Immature natural killer cell (primary cell): ENCODE measurements at places on chromosomes 1 and 21. TPM values are rescaled to one million over a fixed set of nuclear protein-coding genes. Genes with fewer than 3 reads are reported as not detected.

DNA sequence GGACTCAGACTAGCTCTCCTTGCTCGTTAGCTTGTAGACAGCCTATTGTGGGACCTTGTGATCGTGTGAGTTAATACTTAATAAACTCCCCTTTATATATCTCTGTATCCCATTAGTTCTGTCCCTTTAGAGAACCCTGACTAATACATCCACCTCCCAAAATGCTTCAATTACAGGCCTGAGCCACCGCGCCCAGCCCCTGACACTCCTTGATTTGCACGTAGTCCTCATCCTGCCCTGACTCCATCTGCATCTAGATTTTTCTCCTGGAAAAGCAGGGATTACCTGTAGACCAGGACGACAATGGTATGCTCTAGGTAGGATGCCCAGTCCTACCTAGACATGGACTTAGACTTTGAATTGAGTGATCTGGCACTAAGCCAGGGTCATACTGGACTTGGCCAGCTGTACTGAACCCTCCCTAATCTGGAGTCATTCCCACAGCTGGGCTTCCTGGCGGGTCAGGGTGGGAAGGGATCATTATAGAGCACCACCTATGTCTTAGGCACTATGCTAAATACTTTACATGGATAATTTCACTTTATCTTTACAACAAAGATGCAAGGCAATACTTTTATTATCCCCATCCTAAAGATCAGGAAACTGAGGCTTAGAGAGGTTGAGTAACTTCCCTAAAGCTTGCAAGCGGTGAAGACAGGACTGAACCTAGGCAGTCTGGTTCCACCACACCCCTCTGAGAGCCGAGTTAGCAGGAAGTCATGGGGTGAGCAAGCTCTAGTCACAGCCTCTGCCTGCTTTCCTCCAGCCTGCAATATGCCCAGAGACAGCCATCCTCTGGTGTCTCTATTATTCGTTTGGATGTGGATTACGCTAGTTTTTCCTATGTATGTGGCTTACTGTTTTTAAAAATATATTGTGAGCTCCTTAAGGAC lies 89.4 kb downstream of the DTL start:
- H3K36me3 ChIP-seq: no peaks in the 10 kb centered on the region
- no peak overlapping the region for H3K4me3 ChIP-seq
- H3K4me1 ChIP-seq: peaks cover 12% of the 10 kb centered on the region
- H3K27ac ChIP-seq: no peak overlapping the region

FHAD1 gene
- polyA plus RNA-seq: 0.28 TPM

S100A14 gene
- not detected for polyA plus RNA-seq

DNA sequence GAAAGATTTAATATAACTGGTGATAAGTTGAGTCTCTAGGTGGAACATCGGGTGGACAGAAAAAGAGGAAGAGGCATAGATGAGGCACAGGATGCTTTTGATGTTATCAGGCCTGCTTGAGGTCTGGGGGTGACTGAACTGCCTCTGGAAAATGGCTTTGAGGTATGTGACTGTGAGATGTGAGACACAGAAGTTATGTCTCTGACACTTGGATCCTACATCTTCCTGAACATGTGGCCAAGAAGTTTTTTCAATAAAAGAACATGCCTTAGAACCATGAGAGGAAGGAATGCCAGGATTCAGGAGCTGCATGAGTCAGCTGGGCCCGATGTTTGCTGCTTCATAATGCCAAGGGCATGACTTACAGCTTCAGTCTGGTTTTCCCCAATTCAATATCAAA lies 11.5 kb upstream of the AIM2 start:
- H3K4me3 ChIP-seq: no peak overlapping the region
- H3K4me1 ChIP-seq: peaks cover 15% of the 10 kb centered on the region

GRCh38 chr1:211895126-211895759 lies 64.7 kb upstream of the LPGAT1 start:
- DNase-seq: no peak
- H3K4me1 ChIP-seq: peaks cover 12% of the 10 kb centered on the region

GRCh38 chr1:16232316-16232710 lies 4.7 kb downstream of the CPLANE2 start:
- DNase-seq: no peak
- no peak overlapping the region for H3K27ac ChIP-seq
- peaks cover 34% of the 10 kb centered on the region for H3K4me1 ChIP-seq
- H3K4me3 ChIP-seq: no peak overlapping the region

PRDM16 gene
- polyA plus RNA-seq: 0.22 TPM

GRCh38 chr1:204361781-204362180 lies 2.1 kb upstream of the PLEKHA6 start:
- no peak overlapping the region for H3K27ac ChIP-seq
- H3K36me3 ChIP-seq: no peaks in the 10 kb centered on the region
- peaks cover 13% of the 10 kb centered on the region for H3K4me1 ChIP-seq
- no peak for DNase-seq

DNA sequence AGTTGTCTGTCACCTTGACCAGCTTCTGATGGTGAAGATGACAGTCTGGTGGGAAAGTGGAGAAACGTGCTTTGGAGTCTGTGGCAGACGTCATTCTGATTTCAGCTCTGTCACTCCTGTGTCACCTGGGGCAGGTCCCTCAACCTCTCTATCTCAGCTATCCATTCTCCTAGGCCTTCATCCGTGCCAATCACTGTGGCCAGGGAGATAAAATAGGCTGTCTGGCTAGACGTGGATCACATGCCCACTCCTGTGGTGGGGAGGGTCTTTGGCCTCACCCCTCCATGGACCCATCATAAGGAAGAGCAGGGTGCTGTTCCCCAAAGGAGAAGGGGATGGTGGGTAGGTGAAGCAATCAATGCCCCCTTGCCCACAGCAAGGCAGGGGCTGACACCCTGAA lies 140.3 kb downstream of the ACTL8 start:
- H3K4me1 ChIP-seq: no peaks in the 10 kb centered on the region
- no peak overlapping the region for H3K4me3 ChIP-seq
- no peaks in the 10 kb centered on the region for H3K36me3 ChIP-seq
- no peak for DNase-seq

DNA sequence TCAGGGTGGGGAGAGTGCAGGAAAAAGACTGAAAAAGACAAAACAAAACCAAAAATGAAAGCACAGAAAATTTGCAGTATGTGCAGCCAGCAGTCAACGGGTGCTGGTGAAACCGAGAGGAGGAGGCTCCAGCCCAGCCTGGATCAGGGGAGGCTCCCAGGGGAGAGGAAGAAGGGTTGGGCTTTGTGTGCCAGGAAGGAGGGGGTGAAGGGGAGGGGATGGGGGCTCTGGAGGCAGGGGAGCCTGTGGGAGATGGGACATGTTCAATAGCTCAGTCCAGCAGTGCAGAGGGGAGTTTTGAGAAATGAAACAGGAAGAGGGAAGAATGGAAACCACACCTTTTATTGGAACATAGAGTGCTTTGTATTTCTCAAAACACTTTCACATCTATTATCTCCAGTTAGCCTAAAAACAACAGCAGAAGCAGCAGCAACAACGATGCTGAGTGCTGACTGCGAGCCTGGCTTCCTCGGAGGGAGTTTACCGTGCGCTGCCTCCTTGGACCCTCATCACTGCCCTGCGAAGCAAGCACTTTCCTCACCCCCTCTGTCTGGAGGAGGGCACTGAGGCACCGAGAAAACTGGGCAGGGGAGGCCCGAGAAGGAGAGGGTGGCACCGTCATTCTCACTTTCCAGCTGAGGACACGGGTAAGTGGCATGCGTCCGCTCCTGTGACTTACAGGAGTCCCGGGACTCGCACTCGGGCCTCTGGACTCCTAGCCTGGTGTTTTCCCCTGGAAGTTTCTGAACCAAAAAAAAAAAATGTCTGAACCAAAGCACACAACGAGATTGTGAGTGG lies 62.9 kb downstream of the MDM4 start:
- DNase-seq: no peak
- H3K27me3 ChIP-seq: no peaks in the 10 kb centered on the region
- peaks cover 18% of the 10 kb centered on the region for H3K4me1 ChIP-seq
- H3K36me3 ChIP-seq: peaks cover 2% of the 10 kb centered on the region

GRCh38 chr1:29396438-29397255 lies 160.3 kb downstream of the PTPRU start:
- no peak for DNase-seq
- peaks cover 3% of the 10 kb centered on the region for H3K27me3 ChIP-seq
- H3K36me3 ChIP-seq: no peaks in the 10 kb centered on the region
- H3K27ac ChIP-seq: no peak overlapping the region
- no peaks in the 10 kb centered on the region for H3K4me1 ChIP-seq

GRCh38 chr1:202315576-202316168 lies 26.1 kb downstream of the UBE2T start:
- peaks cover 3% of the 10 kb centered on the region for H3K27me3 ChIP-seq
- H3K27ac ChIP-seq: no peak overlapping the region

EIF3I gene
- 189 TPM for polyA plus RNA-seq

GRCh38 chr1:160605205-160605604 lies 25.9 kb upstream of the CD84 start:
- peaks cover 3% of the 10 kb centered on the region for H3K27me3 ChIP-seq
- peaks cover 24% of the 10 kb centered on the region for H3K36me3 ChIP-seq
- no peak for DNase-seq

DNA sequence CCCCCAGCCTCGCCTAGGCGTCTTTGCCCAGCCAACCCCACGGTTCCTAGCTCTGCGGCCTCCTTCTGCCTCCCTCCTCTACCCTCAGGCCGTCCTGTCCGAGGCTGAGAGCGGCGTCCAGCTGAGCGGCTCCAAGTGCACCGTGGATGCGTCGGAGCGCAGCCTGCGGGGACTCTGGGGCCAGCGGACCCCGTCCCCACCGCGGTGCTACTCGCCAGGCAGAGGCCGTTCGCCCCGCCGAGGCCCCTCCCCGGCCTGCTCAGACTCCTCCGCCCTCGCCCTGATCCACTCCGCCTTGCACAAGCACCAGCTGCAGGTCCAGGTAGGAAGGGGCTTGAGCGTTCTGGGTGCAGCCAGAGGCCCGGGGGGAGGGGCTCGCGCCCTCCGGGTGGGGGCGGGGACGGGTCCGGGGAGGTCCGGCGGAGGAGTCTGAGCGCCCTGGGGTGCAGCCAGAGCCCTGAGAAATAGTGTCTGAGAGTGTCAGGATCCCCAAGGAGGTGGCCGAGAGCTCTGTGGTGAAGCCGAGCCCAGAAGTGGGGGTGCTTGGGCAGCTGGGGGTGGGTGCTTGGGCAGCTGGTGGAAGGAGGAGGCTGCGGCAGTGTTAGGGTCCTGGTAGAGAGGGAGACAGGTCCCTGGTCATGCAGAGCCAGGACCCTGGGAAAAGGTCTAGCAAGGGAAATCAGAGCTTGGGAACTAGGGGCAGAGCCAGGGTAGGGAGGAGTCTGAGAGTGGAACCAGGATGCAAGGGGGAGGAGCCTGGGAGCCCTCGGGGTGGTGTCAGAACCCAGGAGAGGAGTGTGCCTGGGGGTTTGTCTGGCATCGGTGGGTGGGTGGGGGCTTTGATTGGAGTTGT lies 3.2 kb upstream of the NBPF3 start:
- H3K4me1 ChIP-seq: peaks cover 11% of the 10 kb centered on the region
- no peaks in the 10 kb centered on the region for H3K36me3 ChIP-seq
- H3K4me3 ChIP-seq: no peak overlapping the region
- no peak overlapping the region for H3K27ac ChIP-seq

GRCh38 chr1:189121941-189122340 lies 1355.7 kb downstream of the BRINP3 start:
- H3K36me3 ChIP-seq: no peaks in the 10 kb centered on the region
- H3K4me1 ChIP-seq: no peaks in the 10 kb centered on the region
- H3K4me3 ChIP-seq: no peak overlapping the region
- no peak overlapping the region for H3K27ac ChIP-seq

KISS1 gene
- polyA plus RNA-seq: not detected

PATJ gene
- 5.9 TPM for polyA plus RNA-seq

DNA sequence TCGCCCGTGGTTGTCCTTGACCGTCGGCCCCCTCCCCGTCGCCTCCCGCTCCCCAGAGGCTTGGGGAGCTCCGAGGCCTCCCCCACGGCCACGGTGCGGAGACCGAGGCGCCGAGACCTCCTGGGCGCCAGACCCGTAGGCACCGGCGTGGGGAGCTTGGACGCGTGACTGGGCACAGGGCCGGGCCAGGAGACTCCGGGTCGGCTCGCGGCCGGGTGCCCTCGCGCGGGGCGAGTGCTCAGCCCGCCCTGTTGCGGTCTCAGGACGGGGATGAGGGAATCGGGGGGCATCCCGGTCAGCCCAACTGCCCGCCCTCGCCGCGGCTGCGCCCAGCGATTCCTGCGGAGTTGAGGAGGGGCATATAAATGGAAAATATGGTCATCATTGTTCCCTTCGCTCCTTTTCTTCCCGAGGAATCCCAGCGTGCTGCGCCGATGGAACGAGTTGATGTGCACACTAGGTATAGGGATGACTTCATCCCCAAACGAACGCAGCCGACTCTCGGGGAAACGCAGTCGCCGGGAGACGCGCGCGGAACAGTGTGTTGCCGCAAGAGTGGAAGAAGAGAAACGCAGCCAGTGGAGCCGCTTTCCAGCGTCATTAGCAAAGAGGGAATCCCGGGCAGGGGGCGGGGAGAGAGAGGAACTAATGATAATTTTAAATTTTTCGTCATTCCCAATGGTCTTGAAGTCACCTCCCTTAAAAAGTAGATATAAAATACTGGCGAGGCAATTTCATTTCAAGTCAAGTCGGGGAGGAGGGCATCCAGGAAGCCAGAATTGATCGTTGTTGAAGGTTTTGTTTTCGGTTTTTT lies 747 bp upstream of the ENAH start:
- peak overlapping the region; percentile 80 for H3K4me3 ChIP-seq
- no peaks in the 10 kb centered on the region for H3K36me3 ChIP-seq
- no peak overlapping the region for H3K27ac ChIP-seq
- H3K27me3 ChIP-seq: peaks cover 31% of the 10 kb centered on the region

GRCh38 chr1:34532113-34532512 lies 222.7 kb upstream of the GJB5 start:
- no peaks in the 10 kb centered on the region for H3K36me3 ChIP-seq
- H3K27ac ChIP-seq: no peak overlapping the region
- DNase-seq: no peak
- H3K27me3 ChIP-seq: peaks cover 6% of the 10 kb centered on the region
- H3K4me1 ChIP-seq: no peaks in the 10 kb centered on the region
